Mesendoderm (in vitro differentiated cells): ENCODE measurements at places on chromosomes 4 and X.

DNA sequence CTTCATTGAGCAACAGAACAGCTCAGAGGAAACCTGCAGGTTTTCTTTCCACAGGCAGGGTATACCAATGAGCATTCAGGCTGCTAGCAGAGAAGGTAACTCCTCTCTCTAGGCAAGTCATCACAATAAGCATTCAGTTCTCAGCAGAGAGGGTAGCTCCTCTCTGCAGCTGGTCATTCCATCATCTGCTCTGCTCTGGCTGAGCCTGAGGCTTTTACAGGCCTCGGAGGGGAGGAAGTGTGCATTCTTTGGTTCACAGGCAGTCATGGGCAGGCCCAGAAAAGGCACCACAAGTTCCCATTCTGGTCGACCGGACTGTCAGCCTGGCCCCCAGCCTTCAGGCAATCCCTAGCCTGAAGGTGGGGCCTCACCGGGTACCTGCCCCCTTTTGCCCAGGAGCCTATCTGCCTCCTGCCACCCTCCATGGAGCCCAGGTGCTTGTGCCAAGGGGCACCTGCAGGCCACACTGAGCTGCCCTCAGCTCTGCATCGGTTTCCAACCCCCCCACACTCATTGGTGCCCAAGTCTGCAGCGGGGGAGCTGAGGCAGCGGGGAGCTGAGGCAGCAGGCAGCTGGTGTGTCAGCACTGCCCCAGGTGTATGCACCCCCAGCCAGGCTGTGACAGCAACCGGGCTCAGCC lies 83.1 kb downstream of the PRDM5 start:
- peak; percentile 7 for DNase-seq

DNA sequence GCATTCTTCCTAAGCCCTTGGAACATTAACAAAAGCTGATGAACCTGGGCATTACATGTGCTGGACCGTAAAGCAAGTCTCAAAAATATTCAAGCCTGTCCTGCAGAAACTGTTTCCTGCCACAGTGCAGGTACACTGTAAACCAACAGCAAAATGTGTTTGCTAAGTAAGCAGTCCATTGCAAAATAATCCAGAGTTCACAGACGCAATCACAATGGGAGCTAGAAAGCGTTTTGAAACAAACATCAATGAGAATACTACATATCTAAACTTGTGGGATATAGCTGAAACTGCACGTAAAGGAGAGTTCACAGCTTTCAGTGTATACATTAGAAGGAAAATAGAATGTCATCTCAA lies 61.6 kb downstream of the RGS12 start:
- no peak for DNase-seq

DNA sequence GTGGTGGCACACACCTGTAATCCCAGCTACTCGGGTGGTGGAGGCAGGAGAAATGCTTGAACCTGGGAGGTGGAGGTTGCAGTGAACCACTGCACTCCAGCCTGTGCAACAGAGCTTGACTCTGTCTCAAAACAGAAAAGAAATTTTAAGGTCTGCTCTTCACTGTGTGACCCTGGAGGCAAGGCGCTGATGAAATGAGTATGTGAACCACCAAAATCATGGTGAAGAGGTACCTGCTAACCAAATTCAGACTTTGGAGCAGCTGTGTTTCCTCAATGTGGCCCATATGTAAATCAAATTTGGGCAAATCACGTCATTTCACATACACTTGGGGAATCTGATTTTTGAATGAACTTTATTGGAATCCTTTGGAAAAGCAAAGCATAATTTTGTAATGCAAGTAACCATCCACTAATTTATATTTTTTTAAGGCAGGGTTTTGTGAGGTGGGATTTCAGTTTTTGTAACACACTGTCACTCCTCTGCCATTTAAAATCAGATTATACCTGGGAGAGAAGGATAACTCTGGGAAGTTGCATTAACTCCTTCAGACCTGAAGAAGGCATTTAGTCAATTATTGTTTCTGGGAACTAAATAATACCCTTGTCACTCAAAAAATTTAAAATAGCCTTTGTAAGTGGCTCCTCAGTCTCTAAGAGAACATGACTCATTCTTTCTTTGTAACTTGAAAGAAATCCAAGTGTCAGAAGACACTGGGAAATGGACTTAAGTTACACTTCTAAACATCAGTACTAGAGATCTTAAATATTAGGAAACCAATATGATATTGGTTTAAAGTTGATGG lies 24.0 kb downstream of the DOCK11 start:
- no peak for DNase-seq

DNA sequence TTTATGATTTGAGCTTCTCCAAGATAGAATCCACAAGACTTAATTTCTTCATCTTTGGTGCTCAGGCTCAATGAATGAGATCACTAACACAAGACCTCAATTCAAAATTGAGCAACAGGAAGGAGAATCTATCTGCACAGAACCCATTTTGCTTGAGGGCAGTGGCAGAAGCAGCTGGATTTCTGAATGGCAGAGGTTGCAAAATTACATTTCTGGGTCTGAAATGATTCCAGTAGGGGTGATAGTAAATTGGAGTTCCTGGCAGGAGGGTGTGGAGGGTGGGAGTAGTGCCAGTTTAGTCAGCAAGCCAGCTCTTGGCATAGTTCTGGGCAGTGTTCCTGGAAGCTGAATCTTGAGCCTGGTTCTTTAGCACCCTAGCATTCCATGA lies 281.1 kb downstream of the SLC7A11 start:
- no peak for DNase-seq

DNA sequence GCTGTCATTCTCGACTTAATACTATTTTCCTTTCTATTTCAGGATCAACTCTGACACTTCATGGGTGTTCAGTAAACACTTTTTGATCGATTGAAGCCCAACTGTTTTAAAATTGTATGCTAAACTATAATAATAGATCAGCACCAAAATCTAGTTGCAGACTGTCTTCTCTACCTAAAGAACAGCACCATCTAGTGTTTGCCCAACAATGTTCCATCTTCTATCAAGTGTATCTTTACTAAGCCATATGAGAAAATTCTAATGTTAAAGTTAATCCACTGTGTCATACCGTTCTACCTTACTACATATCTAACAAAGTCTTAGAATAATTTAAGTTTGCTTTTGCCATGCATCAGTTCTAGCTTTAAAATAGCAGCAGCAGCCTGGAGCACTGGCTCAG lies 113.0 kb upstream of the PRDX4 start:
- peak; percentile 36 for DNase-seq

DNA sequence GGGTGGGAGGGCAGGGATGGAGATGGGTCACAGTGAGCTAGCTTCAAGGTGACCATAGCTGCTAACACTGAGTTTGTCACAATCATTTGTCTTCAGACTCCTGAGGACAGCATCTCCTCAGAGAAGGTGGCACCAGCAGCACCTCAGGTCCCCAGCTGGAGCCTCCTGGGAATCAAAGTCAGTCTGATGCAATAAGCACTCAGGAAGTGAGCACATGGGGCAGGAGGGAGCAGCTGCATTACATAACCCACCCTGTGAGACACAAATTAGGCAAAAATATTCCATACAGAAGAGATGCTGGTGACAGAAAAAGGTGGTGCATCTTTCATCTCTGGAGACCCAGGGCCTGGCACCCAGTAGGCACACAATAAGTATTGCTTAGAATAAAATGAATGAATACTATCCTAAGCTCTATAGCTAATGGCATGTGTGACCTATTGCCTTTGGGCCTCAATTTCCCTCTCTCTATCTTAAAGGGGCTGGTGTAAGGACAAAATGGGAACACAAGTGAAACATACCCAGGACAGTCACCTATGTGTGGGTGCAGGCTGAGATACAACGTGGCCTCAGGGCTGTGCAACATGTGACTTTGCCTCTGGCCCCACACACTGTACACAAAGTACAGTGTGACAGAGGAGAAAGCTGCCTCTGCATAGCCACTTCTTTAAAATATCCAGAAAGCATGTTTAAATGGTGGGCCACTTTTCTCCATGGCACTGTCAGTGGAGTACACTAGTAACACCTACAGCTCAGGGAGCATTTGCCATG lies 37.1 kb downstream of the SLC39A8 start:
- peak; percentile 33 for DNase-seq

DNA sequence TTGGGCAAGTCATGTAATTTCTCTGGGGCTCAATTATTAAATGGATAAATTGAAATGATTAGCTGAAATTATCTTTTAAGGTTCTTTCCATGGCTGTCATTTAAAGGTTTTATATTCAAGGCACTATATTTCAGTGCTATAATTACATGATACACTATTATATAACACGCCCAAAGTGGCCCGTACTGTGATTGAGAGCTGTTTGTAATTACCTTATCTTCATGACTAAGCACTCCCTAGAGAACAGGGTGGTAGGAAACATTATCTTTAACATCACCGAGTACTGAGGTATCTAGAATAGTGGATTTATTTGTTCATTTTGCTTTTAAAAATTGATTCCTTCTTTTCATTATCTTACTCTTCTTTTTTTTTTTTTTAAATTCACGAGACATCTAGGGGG lies 79.0 kb downstream of the DIAPH2 start:
- DNase-seq = peak; percentile 34

DNA sequence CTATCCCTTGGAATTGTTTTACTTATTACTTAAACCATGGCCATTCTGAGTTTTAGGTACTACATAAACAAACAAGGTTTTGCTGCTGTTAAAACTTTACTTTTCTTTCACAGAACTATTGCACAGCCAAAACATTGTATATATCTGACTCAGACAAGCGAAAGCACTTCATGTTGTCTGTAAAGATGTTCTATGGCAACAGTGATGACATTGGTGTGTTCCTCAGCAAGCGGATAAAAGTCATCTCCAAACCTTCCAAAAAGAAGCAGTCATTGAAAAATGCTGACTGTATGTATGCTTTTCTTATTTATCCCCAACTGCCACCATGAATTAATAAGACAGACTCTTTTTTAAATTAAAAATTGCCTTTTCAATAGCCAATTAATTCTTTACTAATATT lies 69.8 kb downstream of the CCKAR start:
- DNase-seq = no peak

GRCh38 chr4:2042947-2043395 lies 16.2 kb upstream of the NAT8L start:
- DNase-seq = no peak

- DNase-seq = no peak
Measured at GRCh38 chr4:184680698-184681097, 31.2 kb downstream of the PRIMPOL start.

DNA sequence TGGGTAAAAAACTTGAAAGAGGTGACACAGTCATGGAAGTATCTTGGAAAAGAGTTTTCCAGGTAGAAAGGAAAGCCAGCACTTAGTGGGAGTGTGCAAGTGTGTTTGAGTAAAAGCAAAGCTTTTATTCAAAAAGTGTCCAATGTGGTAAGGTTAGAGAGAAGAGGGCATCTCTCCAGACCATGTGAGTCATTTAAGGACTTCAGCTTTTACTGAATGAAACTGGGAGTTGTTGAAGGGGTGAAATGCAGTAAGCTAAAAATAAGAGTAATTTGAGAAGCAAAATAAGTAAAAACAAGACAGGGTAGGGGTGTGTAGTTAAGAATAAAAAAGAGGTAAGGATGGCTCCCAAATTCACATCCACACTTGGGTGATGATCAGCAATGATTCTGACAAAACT lies 238.9 kb downstream of the SLC7A11 start:
- no peak for DNase-seq

DNA sequence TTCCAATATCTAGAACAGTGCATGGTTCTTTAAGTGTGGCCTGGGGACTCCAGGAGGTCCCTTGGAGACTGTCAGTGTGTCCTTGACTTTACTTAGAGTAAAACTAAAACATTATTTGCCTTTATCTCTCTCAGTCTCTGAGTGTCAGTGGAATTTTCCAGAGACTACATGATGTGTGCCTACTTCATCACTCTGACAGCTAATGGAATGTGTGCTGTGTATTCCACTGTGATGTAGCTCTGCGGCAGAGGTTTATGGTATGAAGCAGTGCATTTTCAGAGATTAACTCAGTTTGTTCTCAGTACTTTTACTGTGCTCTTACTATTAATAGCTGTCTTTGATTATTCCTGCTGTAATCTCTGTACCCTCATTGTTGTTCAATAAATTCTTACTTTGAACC lies 85.6 kb downstream of the MANBA start:
- no peak for DNase-seq

DNA sequence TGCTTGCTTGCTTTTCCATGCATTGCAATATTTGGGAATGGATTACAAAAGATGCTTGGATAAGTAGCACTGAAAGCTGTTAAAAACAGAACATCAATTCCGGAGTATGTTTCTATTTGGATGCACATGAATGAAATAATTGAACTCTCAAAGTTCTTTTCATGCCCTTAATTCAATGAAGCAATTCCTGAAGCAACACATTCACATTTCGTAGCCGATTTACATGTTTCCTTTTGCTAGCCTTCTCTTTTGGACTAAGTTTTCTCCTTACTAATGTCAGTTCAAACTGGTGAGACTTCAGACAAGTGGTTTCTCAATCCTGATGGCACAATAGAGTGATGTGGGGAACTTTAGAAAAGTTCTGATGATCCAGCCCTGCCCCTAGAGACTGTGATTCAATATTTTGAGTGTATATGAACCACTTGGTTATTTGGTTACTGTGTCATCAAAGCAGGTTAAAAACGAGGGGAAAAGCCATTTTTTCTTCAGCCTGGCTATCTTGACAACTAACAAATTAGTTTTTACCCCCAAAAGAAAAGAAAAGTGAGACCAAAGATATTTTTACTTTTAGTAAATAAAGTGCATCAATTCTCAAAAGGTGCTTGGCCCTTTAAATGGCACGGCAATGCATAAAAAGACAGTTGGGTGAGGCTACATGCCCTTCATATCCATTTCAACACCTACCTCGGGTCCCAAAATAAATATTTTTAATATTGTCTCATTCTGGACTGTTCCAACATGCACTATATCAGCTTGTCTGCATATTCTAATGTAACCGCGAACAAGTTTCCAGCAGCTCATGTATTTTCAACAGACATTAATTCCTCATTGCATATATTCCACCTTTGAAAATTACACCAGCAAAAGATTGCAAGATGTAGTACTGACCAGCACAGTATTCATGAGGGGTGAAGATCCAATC lies 90.1 kb upstream of the RPL34 start:
- no peak for DNase-seq

GRCh38 chr4:166169111-166169510 lies 296.1 kb downstream of the TLL1 start:
- DNase-seq = peak; percentile 30

GRCh38 chrX:109827772-109828171 lies 94.7 kb upstream of the ACSL4 start:
- DNase-seq = no peak

DNA sequence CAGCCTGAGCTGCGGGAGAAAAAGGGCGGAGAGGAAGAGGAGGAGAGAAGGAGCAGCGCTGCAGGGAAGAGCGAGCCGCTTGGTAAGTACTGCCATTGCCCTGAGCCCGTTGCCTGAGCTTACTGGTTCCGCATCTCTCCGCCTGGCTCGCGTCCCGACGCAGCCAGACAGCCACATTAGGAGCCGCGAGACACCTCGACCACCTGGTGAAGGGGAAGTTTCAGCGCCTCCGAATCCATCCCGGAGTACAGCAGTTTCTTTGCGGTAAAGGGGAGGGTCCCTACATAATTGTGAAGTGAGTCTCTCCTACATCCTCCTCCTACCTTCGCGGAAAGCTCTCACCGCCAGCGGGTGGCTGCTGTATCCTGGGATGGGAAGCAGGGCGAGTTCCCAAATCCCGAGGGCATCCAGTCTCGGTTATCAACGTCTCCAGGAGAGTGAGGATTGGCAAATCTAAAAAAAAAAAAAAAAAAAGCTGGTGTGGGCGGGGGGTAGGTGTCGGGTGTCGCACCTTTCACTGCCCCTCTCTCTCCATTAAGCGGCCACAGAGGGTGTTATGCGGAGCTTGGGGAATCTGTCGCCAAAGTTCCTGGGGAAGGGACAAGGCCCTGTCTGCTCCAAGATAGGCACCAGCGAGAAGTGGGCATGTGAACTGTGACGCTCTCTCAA lies 7.9 kb downstream of the TBX22 start:
- peak; percentile 86 for DNase-seq
